ENCODE measurements at places on chromosomes 11 and 22. TPM values are rescaled to one million over a fixed set of nuclear protein-coding genes. Genes with fewer than 3 reads are reported as not detected.

Gene PRDX5
- total RNA-seq = 42.5 TPM

Gene SMTNL1
- total RNA-seq = 0.10 TPM

Gene C11orf16
- not detected for total RNA-seq

Gene LMNTD2
- total RNA-seq = 2.1 TPM

Gene GLYATL2
- total RNA-seq = 0.42 TPM

Gene CEP126
- total RNA-seq = 0.63 TPM

Gene SLC22A8
- not detected for total RNA-seq

Gene TTLL1
- total RNA-seq = 2.8 TPM

Gene C11orf65
- 0.31 TPM for total RNA-seq

Gene KIF18A
- total RNA-seq = 6.2 TPM

Gene IL10RA
- 314 TPM for total RNA-seq

Gene GPR83
- total RNA-seq = 0.10 TPM

Gene SORL1
- total RNA-seq = 216 TPM

Gene MICAL3
- total RNA-seq = 11.0 TPM

Gene OTOG
- not detected for total RNA-seq

Gene SLC22A12
- not detected for total RNA-seq

Gene ALKBH8
- 10.0 TPM for total RNA-seq

Gene GGT5
- 0.31 TPM for total RNA-seq

Gene HPS4
- total RNA-seq = 56.8 TPM

Gene OR10G6
- total RNA-seq = not detected

Gene RASD2
- total RNA-seq = 0.52 TPM

Gene CCT8L2
- total RNA-seq = not detected

Gene SOX6
- total RNA-seq = 0.10 TPM

Gene GRK3
- total RNA-seq = 21.0 TPM

Gene FGF19
- not detected for total RNA-seq

Gene MGAT3
- 0.21 TPM for total RNA-seq

Gene OR5M8
- total RNA-seq = not detected

Gene PGAP2
- total RNA-seq = 7.5 TPM

Gene CNTN5
- not detected for total RNA-seq

Gene MAJIN
- not detected for total RNA-seq
